Activated CD8-positive, alpha-beta memory T cell treated with anti-CD3 and anti-CD28 coated beads for 1 hour (primary cell): ENCODE measurements at places on chromosomes 7 and 10.

GRCh38 chr7:128053023-128053422, 21.8 kb upstream of the LRRC4 start:
- no peak for DNase-seq

DNA sequence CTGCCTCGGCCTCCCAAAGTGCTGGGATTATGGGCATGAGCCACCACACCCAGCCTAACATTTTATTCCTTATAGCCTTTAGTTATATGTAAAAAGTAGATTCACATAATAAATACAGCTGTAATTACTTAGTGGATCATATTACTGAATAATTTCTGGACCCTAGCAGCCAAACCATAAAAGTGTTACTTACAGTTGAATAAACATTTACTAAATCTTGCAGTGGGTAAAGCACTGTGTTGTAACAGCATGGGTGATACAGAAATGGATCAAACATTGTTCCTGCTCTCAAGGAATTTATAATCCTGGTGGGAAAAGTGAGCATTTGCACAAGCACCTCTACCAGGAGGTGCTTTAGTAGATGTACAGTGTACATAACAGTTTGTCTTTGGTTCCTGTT, 25.0 kb downstream of the BPGM start:
- no peak for DNase-seq

GRCh38 chr7:97801108-97801507, 69.2 kb downstream of the TAC1 start:
- no peak for DNase-seq

DNA sequence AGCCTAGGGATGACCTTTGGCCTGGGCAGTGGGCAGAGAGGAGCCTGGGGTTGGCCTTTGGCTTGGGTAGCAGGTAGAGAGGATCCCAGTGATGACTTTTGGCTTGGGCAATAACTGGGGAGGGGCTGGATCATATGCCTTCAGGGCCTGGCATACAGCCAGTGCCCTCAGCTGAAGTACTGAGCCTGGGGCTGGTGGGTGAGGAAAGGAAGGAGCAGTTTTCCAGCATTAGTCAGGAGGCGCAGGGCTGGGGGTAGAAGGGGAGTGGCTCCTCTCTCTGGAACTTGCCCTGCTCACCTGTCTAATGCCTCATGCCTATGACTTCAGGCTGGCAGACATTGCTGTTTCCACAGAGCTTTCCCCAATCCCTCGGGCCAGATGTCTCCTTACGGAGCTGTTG, 15.2 kb upstream of the COMTD1 start:
- DNase-seq, result no peak

DNA sequence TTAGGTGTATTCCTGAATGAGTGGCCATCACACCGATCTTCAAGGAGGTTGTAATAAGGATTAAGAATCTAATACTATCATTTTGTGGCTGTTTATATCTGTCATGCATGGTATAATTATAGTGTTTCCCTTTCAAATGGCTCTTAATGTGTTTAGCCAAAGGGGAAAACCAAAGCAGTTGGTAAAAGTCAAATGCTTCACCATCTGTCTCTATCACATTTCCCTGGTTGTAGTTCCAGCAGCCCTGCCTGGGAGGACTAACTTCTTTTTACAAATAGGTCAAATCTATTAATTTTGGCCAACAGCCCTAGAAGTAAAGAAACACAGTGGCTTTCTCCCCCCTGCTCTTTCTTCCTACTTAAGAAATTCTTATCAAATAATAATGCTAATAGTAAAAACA, 56.7 kb downstream of the ZNF365 start:
- DNase-seq, result no peak

GRCh38 chr10:96560966-96561887, 25.6 kb downstream of the TM9SF3 start:
- no peak for DNase-seq

- DNase-seq, result no peak
Observed at GRCh38 chr10:86311190-86311589, 55.4 kb downstream of the GRID1 start.
